Left ventricle myocardium inferior (tissue), 1 donor: ENCODE measurements at places on chromosomes 2 and 18.

GRCh38 chr18:23484561-23485182 is 18.6 kb upstream of the RMC1 start:
- no peak overlapping the region for H3K4me3 ChIP-seq
- no peak overlapping the region for H3K27ac ChIP-seq
- no peak for DNase-seq

DNA sequence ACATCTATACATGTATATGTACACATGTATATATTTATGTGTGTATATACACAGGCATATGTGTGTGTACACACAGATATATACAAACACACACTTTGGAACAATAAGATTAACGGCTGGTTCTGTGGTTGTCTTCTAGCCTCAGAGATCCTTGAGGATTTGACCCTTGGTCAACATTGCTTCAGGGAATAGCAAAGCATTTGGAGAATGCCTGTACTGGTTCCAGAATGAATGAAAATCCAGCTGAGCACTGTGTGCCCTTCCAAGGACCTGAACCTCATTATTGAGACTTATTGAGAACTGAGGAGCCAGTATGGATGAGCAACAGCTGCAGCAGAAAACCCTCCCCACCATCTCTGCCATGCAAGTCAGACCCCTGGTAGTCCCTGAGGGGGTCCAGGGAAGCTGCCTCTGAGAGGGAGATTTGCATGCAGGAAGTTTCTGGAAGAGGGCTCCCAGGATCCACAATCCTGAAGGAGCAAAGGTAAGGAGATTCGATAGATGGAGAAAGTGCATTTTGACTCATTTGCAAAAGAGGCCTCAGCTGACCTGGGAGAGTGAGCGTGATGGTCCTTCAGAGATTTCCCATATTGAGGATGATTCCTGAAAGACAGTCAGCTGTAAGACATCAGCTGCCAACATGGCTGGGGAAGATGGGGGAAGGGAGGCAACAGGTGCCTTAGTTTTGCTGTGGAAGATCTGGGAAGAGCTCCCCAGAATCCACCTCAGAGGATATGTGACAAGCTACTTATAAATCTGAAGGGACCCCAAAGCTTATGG is 166.6 kb upstream of the NCKAP5 start:
- no peak overlapping the region for H3K4me3 ChIP-seq
- H3K27me3 ChIP-seq, result no peaks in the 10 kb centered on the region
- H3K4me1 ChIP-seq, result peaks cover 10% of the 10 kb centered on the region
- no peak overlapping the region for H3K27ac ChIP-seq

DNA sequence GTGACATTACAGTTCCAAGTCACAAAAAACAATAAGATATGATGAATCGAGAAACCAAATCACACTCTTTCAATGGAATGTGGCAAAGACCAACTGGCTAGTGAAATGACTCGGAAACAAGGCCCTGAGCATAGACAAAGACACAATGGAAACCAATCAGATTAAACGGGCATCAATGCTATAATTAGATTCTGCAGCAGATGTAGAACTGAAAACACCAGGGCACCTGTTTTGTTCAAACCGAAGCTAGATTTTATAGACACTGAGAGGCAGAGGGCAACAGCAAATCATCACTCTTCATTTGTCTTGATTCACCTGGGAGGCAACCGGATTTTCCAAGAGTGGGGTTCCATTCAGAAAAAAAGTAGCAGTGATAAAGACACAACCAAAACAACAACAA is 92.8 kb upstream of the BARD1 start:
- no peak overlapping the region for H3K4me3 ChIP-seq
- DNase-seq, result no peak
- no peaks in the 10 kb centered on the region for H3K27me3 ChIP-seq
- H3K4me1 ChIP-seq, result no peaks in the 10 kb centered on the region
- no peak overlapping the region for H3K27ac ChIP-seq
- no peaks in the 10 kb centered on the region for H3K36me3 ChIP-seq

- no peak overlapping the region for H3K27ac ChIP-seq
- no peaks in the 10 kb centered on the region for H3K4me1 ChIP-seq
- no peaks in the 10 kb centered on the region for H3K27me3 ChIP-seq
Observed at GRCh38 chr2:19532547-19533196, 174.2 kb upstream of the OSR1 start.

DNA sequence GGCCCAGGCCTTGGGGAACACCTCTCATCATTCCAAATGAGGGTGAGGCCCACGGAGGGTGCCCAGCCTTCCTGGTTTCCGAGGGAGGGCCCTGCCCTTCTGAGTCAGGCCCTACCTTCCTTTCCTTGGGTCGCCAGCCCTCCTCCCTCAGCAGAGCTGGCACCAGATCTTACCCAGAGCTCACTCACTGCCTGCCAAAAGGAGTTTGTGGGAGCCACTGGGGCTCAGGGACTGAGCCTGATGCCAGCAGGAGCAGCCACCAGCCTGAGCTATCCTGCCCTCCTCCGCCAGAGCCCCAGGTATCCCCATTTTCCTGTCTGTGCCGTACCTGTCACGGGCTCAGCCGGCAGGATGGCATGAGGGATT is 64.1 kb downstream of the NRP2 start:
- peaks cover 9% of the 10 kb centered on the region for H3K36me3 ChIP-seq
- H3K4me3 ChIP-seq, result no peak overlapping the region
- no peak overlapping the region for H3K27ac ChIP-seq
- H3K27me3 ChIP-seq, result no peaks in the 10 kb centered on the region
- DNase-seq, result no peak
